Stimulated activated CD4-positive, alpha-beta T cell treated with anti-CD3 and anti-CD28 coated beads, Interleukin-12 subunit alpha, Interleukin-12 subunit beta, amount 100 ng/mL, for 24 hours (primary cell): ENCODE measurements at places on chromosomes 2 and 18.

DNA sequence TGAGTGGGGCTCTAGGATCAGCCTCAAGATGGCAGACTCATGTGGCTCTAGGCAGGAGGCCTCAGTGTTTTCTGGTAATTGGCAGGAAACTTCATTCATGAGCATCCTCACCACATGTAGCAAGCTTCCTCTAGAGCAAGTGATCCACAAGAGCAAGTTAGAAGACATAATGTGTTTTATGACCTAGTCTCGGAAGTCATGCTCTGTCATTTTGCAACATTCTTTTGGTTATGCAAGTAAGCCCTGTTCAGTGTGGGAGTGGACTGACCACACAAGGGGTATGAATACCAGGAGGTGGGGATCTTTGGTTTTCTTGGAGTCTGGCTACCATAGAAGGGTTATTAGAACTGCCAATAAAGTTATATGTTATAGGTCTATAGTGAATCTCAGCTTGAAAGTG is 66.8 kb upstream of the STK39 start:
- DNase-seq, result no peak

DNA sequence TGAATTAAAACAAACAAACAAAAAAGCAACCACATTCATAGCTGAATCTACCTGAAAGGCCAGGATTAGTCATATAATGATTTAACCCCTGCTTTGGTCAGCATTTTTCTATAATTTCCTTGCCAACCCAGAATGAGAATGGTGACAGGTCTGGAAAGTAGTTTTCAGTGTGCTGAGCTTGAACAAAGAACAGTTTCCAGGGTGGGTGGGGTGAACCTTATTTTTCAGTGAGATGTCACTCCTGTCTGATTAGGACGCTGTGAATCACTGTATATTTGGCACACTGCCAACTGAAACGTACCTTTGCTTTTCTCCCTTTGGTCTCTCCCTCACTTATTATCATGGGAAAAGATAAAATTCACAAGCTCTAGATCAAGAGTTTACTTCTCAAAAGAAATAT is 35.0 kb upstream of the DSC1 start:
- DNase-seq, result no peak

- no peak for DNase-seq
Measured at GRCh38 chr2:51673628-51674027, 641.7 kb upstream of the NRXN1 start.

- no peak for DNase-seq
Measured at GRCh38 chr2:175293195-175293594, 111.7 kb upstream of the ATP5MC3 start.

GRCh38 chr2:238964544-238965067 is 116.7 kb downstream of the TWIST2 start:
- no peak for DNase-seq
